ENCODE measurements at places on chromosomes 7 and 10. TPM values are rescaled to one million over a fixed set of nuclear protein-coding genes. Genes with fewer than 3 reads are reported as not detected.

The CASP7 gene
- total RNA-seq, result 18.3 TPM

The PROSER2 gene
- total RNA-seq, result 23.7 TPM

The PRSS2 gene
- total RNA-seq, result 6.0 TPM

The CHCHD1 gene
- 13.2 TPM for total RNA-seq

The ABCF2 gene
- total RNA-seq, result 20.8 TPM

The TMEM213 gene
- total RNA-seq, result not detected

The NPC1L1 gene
- total RNA-seq, result 0.45 TPM

The PUS7 gene
- total RNA-seq, result 14.4 TPM

Data from sciatic nerve (tissue), 2 donors.